ENCODE measurements at places on chromosomes 4 and X. TPM values are rescaled to one million over a fixed set of nuclear protein-coding genes. Genes with fewer than 3 reads are reported as not detected.

The BGN gene
- total RNA-seq, result 6.0 TPM

The SOWAHD gene
- 4.9 TPM for total RNA-seq

The CACNA1F gene
- total RNA-seq, result 1.0 TPM

The FAAH2 gene
- total RNA-seq, result 11.3 TPM

The STPG2 gene
- not detected for total RNA-seq

The PITX2 gene
- total RNA-seq, result 0.45 TPM

The PLP1 gene
- total RNA-seq, result 4.0 TPM

The ARHGAP4 gene
- 30.0 TPM for total RNA-seq

The MSX1 gene
- total RNA-seq, result 0.53 TPM

The ADH1A gene
- 0.17 TPM for total RNA-seq

The FOXO4 gene
- total RNA-seq, result 47.4 TPM

The NEUROG2 gene
- total RNA-seq, result not detected

The MEPE gene
- not detected for total RNA-seq

The TRIM61 gene
- total RNA-seq, result 0.49 TPM

The TLL1 gene
- total RNA-seq, result 3.4 TPM

The PLP2 gene
- 227 TPM for total RNA-seq

The GLRA2 gene
- total RNA-seq, result 0.49 TPM
